Foreskin fibroblast (primary cell): ENCODE measurements at places on chromosomes 13 and 19.

GRCh38 chr13:108185223-108185622, 30.1 kb downstream of the LIG4 start:
- no peak for DNase-seq

DNA sequence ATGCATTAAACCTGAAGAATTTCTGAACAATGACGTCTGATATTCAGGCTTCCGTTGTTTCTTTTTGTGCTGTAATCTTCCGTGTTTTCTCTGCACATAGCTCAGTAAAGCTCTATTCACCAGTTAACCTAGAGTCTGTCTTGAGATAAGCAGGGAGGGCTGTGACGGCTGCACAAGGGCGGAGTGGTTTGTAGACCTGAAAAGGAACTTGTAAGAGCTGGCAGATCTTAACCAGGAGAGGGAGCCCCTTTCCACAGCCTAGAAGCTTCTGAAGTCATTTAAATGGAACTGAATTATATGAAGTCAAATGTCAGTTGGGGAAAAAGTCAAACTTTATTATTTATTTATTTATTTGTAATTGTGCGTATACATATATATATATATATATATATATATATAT, 27.5 kb downstream of the DPRX start:
- DNase-seq = peak; percentile 2

- DNase-seq = no peak
These were observed 8.9 kb downstream of the ZNF93 start for GRCh38 chr19:19909654-19910053.

DNA sequence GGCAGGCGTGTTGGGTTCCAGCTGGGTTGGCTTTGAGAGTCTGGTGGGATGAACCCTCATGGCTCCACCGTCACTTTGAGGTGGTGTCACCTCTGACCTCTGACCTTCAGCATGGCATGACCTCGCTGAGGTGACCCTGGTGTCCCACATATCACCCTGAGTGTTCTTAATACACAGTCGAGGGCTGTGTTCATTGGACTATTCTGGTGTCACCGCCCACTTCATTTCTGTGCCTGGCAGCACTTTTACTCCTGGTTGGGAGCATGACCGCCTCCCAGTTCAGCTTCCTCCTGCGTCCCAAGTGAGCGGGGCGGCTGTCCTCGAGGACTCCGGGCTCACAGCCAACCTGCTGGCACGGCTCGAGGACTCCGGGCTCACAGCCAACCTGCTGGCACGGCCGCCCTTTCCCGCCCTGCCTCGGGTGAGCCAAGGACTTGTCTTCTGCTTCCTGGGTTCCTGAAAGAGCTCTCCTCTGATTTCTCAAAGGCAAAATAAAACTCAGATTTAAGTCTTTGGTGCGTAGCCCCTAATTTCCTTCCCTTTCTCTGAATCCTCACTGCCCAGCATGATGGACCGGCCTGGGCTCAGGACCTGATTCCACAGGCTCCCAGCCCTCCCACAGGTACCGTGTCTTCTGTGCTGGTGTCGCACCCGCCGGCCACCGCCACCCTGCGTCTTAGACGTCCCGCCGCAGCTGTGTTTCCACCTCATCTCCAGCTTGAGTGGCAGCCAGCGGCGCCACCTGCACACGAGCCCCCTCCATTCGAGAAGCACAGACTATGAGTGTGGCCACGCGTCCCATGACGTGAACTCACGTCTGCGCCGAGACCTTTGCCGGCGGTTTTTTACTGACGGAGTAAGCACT, 10.4 kb downstream of the ATP4B start:
- DNase-seq = peak; percentile 63

- no peak for DNase-seq
These were observed 60.0 kb downstream of the MLLT1 start for GRCh38 chr19:6219586-6220290.

- DNase-seq = peak; percentile 85
These were observed 230.0 kb downstream of the MYO16 start for GRCh38 chr13:108859197-108860012.

DNA sequence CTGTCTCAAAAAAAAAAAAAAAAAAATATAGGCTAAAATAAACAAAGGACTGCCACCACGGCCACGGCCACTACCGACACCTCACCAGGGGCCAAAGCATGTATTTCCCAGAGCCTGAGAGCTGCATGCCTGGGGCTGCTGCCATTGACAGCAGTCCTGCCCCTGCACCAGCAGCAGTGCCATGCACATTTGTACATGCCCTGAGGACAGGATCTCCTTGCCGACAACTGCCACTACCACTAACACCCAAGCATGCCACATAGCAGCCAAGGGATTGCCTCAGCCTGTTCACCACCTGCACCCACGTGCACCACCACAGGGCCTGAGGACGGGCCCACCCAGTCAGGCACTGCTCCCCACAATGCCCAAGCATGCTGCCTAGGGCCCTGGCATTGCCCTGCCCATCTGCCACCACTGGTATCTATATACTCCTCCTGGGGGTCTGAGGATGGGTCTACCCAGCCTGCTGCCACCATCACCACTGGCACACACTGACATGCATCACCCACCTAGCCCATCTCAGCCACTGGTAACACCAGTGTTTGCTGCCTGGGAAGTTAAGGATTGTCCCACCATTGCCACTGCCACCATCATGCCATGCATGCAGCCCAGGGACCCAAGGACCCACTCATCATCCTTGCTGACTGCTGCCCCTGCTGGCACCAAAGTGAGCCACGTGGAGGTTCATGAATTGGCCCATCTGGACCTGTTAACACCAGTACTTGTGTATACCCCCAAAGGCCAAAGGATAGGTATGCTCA, 10.6 kb upstream of the NUP62 start:
- DNase-seq = no peak

DNA sequence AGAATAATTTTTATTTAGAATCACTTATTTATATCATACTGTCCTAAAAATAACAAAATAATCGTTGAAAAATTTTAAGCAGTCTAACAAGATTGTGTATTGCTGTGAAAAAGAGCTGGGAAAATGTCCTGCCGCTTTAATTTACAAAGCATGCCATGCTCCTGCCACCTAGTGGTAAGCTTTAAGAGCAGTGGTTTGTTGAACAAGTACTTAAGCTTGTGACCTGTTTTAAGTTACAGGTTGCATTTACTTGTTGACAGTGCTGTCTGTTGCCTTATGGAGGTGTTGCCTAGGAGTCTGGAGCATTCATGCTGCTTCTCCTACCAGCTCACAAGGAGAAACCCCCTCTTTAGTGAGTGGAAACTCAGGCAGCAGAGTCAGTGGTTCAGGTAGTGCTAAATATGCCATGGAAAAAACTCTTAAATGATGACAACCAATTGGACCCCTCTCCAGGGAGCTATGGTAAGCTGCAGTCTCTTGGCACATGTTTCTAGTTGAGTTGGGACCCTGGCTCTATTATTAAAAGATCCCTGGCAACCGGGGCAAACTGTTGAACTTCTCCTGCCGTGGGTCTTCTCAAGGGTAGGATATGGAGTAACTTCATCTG, 68.4 kb downstream of the SPATA13 start:
- DNase-seq = peak; percentile 86
